Muscle of leg (tissue), 16 donors: ENCODE measurements at places on chromosomes 16 and 17.

GRCh38 chr17:17018021-17018441, 24.2 kb upstream of the MPRIP start:
- no peak for DNase-seq

- no peak for DNase-seq
These were observed 12.8 kb upstream of the CNEP1R1 start for GRCh38 chr16:50012182-50012581.

DNA sequence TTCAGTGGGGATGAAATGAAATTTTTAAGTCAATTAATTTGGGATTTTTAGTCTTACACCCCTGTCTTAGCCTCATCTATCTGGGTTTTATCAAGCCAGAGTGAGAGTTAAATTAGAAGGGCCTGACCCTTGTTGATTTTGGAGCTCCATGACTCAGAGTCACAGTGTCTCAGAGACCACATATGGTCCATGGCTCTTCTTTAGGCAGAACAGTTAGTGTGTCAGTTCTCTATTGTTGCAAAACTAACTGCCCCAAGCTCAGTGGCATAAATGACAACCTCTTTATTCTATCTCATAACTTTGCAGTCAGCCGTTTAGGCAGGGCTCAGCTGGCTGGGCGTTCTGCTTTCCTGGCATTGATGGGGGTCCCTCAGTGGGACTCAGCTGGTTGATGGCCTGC, 44.7 kb downstream of the IRF8 start:
- no peak for DNase-seq

DNA sequence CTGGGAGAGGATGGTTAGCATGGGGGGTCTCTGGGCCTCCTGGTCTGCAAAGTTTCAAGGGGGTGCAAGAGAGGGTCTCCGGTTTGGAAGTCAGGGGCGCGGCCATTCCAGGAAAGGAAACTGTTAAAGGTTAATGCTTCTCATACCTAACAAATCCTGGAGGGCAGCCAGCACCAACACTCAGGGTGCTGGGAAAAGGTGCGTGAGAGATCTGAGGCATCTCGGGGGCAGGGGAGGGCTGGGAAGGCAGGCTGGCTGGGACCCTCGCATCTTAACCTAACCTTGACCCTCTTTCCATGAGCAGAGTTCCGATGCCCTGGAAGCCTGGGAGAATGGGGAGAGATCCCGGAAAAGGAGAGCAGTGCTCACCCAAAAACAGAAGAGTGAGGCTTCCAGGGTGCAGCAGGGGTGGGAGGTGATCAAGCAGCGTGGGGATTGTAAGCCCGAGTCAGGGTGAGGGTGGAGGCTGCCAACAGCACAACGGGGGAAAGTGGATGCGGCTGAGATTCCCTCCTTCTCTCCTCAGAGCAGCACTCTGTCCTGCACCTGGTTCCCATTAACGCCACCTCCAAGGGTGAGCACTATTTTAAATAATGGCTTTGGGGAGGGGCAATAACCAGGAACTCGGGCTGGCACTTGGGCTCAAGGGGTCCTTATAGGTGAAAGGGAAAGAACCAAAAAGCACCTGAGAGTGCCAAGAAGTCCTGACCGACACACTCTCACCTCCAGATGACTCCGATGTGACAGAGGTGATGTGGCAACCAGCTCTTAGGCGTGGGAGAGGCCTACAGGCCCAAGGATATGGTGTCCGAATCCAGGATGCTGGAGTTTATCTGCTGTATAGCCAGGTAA, 996 bp downstream of the TNFSF13 start:
- no peak for DNase-seq

GRCh38 chr16:84761448-84762368, 58.1 kb upstream of the CRISPLD2 start:
- DNase-seq = no peak

DNA sequence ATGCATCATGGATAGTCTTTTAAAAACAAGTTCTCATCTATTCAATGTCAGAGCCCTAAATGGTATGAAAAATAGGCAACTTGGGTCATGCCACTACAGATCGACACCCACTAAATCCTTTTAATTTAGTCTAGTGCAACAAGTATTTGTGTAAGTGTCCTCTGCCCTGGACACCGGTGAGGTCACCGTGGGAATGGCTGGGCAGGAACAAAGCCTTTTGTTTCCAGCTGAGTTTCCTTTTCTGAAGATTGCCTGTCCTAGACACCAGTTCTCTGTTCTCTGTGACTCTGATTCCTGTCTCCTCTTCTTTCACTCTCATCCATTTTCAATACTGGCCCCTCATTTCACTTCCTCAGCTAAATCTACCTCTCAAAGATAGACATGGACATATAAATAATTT, 446.5 kb downstream of the MAF start:
- DNase-seq = no peak

DNA sequence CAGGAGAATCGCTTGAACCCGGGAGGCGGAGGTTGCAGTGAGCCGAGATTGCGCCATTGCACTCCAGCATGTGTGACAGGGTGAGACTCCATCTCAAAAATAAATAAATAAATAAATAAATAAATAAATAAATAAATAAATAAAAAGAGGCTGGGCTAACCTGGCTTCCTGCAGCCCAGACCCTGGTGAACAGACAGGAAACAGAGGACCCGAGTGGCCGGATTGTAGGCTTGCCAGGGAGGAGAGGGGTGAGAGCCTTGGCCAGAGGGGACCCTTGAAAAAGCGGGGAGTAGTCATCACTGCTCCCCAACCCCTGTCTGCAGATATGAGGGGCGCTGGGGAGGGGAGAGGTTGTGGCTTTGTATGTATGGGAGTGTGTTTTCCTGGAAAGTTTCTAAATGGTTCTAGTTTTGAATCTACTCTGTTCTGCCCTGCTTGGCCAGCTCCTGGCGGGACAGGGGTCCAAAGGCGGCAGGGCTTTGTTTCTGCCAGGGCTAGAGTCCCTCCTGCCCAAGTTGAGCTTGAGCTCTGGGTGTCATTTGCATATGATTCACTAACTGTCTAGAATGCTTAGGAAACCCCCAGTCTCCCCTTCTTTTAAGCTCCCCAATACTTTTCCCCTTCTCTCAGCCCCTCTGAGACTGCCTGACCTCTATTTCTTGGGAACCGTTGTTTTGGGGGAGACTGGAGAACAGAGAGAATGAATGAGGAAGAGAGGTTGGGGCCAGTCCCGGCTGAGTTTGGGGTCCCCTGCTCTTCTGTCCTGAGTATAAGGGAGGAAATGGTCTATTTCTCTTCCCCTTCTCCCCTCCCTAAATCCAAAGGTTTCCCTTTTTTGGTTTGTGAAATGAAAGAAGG, 16.4 kb downstream of the RARA start:
- no peak for DNase-seq

DNA sequence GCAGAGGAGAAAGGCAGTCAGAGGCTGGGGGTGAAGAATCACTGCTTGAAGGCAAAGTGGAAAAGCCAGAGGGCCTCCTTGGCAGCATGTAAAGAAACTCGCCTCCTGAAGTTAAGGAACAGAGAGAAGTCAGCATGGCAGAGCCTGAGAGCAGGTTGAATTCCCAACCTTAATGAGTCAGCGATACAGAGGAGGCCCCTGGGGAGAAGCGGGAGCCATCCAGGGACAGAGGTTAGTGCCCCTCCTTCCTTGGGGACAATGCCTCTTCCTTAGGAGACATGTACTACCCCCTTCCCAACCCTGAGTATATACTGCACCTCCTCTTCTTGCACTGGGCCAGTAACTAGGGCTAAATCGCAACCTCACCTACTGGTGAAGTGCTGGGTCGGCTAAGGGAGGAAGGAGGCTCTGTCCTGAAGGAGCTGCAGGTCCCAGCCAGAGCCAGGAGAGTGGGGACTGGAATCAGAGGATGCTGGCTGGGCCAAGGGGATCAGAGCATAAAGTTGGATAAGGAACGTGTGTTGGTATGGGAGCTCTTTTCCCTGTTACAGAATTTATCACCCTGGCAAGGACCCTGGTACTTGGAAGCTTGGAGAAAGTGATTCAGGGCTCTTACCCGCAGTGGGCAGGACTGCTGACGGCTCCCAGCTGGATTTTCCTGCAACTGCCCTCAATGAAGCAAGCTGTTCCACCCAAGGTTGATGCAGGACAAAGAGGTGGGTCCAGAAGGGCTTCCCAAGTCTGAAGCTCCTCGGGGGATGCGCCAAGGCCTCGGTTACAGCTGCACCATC, 5.4 kb upstream of the AANAT start:
- DNase-seq = no peak

- no peak for DNase-seq
These were observed 21.6 kb downstream of the EMC8 start for GRCh38 chr16:85777583-85778310.

GRCh38 chr17:28081467-28081866, 39.0 kb downstream of the NLK start:
- DNase-seq = no peak

DNA sequence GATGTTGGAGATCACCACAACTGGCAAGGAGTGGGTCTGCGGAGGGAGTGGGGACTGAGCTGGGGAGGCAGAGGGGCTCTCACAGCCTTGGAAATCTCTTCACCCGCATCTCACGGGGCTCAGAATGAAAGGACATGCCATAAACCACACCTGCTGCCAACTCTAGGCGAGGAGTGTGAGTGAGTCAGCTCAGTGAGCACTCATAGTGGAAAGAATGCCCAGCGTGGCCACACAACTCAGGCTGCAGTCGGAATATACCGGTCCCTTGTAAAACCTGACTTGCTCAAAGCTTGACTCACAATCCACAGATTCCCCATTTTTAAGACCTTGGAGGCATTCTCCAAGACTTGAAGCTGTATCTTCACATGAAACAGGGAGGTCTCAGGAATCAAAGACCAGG, 36.7 kb downstream of the STAT5A start:
- no peak for DNase-seq

DNA sequence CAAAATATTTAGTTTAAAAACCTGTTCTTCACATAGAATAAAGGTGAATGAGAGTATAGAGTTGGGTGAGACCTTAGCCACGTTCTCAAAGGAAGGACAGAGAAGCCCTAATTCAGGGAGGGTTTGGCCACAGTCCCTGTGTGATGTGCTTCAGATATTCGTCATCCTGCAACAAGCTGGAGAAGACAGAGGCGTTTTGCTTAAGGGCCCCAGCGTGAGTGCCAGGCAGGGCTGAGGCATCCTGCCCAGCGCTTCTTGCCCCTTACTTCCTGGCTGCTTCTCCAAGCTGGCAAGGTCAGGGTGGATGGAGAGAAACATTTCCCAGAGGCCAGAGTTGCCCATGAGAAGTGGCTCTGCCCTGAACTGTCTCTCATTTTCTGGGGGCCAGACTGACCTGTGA, 46.9 kb downstream of the AXIN2 start:
- DNase-seq = no peak

- DNase-seq = no peak
These were observed 669 bp downstream of the RNF167 start for GRCh38 chr17:4940555-4941318.

- no peak for DNase-seq
These were observed 1494.0 kb upstream of the CDH8 start for GRCh38 chr16:63530208-63530607.

DNA sequence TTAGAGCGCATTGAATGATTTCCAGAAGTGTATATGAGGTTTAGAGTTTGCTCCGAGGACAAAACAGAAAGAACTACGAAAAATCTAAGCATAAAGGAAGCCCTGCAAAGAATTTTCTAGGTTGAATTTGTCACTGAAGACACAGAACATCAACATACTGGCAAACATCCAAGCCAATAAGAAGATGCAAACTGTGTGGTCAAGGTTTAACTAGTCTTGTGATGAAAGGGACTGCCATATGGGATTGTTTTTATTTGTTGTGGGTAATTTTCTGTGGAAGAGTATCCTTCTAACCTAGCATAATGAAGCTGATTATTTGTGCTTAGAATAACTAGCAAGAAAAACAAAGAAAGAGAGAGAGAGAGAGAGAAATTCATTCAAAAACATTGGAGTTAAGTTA, 492.0 kb upstream of the ERCC4 start:
- DNase-seq = no peak

DNA sequence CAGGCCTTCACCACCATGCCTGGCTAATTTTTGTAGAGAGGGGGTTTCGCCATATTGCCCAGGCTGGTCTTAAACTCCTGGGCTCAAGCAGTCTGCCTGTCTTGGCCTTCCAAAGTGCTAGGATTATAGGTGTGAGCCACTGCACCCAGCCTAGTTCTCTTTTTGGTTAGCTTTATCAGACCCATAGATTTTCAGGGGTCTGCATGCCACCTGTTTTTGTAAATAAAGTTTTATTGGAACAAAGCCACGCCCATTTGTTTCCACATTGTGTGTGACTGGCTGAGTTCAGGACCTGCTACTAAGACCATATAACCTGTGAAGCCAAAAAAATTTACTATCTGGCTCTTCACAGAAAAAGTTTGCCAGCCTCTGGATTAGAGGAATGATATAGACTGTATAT, 7.6 kb downstream of the PSMD11 start:
- DNase-seq = no peak

GRCh38 chr17:67035131-67036083, 8.9 kb upstream of the CACNG1 start:
- no peak for DNase-seq

DNA sequence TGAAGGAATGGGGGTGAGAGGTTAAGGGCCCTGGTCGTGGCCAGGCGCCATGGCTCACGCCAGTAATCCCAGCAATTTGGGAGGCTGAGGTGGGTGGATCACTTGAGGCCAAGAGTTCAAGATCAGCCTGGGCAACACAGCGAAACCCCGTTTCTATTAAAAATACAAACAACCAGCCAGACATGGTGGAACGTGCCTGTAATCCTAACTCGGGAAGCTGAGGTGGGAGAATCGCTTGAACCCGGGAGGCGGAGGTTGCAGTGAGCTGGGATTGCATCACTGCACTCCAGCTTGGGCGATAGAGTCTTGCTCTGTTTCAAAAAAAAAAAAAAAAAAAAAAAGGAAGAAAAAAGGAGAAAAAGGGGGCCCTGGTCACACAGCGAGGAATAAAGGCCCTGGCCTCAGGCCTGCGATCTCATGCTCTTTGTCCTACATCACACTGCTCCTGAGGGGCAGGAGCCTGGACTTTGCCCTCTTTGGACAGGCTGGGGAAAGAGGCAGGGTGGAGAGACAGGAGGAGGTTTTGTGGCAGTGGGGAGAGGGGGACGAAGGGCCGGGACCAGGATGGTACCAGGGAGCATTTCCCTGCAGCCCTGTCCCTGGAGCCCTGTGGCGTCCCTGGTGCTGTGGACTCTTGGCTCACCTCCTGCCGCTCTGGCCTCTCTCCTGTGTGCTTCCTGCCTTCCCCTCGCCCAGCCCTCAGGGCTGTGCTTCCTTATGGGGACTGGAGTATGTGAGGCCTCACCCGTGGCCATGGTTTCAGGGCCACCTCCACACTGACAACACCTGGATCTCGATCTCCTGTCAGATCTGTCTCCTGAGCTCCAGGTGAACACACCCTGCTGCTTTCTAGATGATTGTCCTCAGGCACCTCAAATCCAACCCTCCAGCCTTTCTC, 19.7 kb upstream of the SLC25A19 start:
- DNase-seq = no peak
